Esophagus squamous epithelium (tissue), 5 donors: ENCODE measurements at places on chromosomes 4 and X. TPM values are rescaled to one million over a fixed set of nuclear protein-coding genes. Genes with fewer than 3 reads are reported as not detected.

The SPANXN2 gene
- total RNA-seq: not detected

The MUC7 gene
- total RNA-seq: not detected

The BRS3 gene
- total RNA-seq: not detected

The USP27X gene
- 1.6 TPM for total RNA-seq

The TLR10 gene
- 0.38 TPM for total RNA-seq

The BEX1 gene
- not detected for total RNA-seq

The DTHD1 gene
- 1.0 TPM for total RNA-seq

The MID1 gene
- 12.6 TPM for total RNA-seq

The AWAT1 gene
- not detected for total RNA-seq

The IBSP gene
- not detected for total RNA-seq

The ZCCHC4 gene
- 5.6 TPM for total RNA-seq

The ATP5ME gene
- total RNA-seq: 74.5 TPM

The RRAGB gene
- 15.1 TPM for total RNA-seq

The TXK gene
- total RNA-seq: 1.7 TPM

The TMEM164 gene
- 18.5 TPM for total RNA-seq

The WDR17 gene
- total RNA-seq: 1.3 TPM

The TMEM47 gene
- total RNA-seq: 11.5 TPM

The XAGE2 gene
- not detected for total RNA-seq

The USP17L13 gene
- total RNA-seq: not detected

The CCDC149 gene
- total RNA-seq: 13.9 TPM

The TSC22D3 gene
- total RNA-seq: 558 TPM

The KCND1 gene
- 0.53 TPM for total RNA-seq

The ASB12 gene
- not detected for total RNA-seq

The TMEM255A gene
- total RNA-seq: 0.13 TPM

The TLR6 gene
- total RNA-seq: 2.1 TPM

The XAGE1A gene
- total RNA-seq: not detected

The PAGE3 gene
- total RNA-seq: not detected

The TRO gene
- 7.1 TPM for total RNA-seq
